Neural crest cell (in vitro differentiated cells): ENCODE measurements at places on chromosomes 1 and 21. TPM values are rescaled to one million over a fixed set of nuclear protein-coding genes. Genes with fewer than 3 reads are reported as not detected.

DNA sequence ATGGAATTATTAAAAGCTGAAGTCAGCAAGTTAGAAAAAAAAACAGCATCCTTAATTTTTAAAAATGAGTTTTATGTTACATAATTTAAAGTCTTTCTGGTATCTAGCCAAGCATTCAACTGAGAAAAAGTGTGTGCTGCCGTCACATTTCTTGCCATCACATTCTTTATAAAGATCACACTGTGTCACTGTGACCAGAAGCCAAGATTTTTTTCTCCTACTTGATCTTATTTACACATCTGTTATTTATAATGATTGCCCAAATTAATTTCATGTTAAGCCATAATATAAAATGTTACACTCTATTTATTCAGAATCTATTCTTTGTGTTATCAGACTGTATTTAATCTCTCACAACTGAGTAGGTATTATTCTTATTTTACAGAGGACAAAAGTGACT is 1603.7 kb downstream of the PLA2G4A start:
- H3K4me3 ChIP-seq = no peak overlapping the region
- H3K4me1 ChIP-seq = peaks cover 3% of the 10 kb centered on the region
- no peak overlapping the region for H3K27ac ChIP-seq
- no peaks in the 10 kb centered on the region for H3K36me3 ChIP-seq

DNA sequence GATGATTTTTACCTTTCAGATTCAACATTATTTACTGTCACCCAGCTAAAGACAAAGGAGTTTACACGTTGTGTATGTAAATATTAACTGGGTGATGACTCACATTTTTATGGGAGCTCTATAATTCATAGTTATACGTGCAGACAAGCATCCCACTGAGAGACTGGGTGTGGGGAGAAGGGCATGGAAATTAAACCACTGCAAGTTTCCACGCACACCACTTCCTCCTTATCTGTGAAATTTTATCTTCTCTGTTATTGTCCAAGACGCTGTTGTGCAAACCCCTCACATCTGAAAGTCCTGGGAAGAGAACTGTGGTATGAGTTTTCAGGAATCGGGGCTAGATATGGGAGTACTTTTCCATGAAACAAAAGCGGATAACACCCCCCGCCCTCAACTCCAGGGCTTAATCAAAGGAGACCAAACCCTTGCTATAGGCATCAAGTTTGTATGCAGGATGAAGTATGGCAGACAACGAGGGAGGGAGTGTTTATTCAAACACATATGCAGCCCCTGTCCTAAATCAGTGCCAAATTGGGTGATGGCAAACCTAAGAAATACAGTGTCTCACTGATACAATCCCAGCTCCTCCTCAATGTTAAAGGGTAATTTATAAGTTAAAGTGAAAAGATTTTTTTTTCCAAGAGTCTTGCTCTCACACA is 23.3 kb upstream of the DPT start:
- peaks cover 13% of the 10 kb centered on the region for H3K4me1 ChIP-seq
- no peak for DNase-seq
- H3K4me3 ChIP-seq = no peak overlapping the region
- peaks cover 4% of the 10 kb centered on the region for H3K27me3 ChIP-seq

GRCh38 chr21:34905218-34905537 is 143.9 kb downstream of the RUNX1 start:
- H3K4me3 ChIP-seq = no peak overlapping the region
- H3K36me3 ChIP-seq = no peaks in the 10 kb centered on the region
- H3K27me3 ChIP-seq = peaks cover 9% of the 10 kb centered on the region
- DNase-seq = no peak

DNA sequence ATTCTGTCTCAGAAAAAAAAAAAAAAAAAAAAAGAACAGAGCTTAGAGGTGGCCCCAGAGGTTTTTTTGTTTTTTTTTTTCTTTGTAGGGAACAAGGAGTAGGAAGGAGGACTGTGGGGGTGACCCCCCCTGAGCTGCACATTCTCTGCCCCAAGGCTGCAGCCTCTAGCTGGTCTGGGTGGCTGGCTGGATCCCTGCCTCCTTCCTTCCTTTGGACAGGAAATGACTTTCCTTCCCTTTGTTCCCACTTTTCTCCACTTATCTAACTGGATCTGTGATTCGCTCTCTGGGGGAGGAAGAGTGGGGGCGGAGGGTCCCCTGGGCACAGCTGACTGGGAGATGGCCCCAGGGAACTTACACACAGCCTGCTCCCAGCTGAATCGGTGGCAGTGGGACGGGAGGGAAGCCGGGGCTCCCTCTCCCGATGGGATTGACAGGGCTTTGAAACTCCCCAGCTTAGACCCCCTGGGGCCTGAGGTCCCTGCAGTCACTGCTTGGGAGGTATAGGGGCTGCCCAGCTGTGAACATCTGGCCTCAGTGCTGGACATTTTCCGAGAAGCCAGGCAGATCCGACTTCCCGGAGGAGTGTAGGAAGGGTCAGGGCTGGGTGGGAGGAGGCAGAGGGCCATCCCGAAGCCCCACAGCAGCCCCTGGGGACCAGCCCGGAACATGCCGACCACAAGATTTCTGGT is 2.1 kb downstream of the FBLIM1 start:
- H3K36me3 ChIP-seq = no peaks in the 10 kb centered on the region
- no peak for DNase-seq
- H3K27ac ChIP-seq = peak overlapping the region; percentile 89
- peak overlapping the region; percentile 83 for H3K4me3 ChIP-seq
- peaks cover 37% of the 10 kb centered on the region for H3K4me1 ChIP-seq

DNA sequence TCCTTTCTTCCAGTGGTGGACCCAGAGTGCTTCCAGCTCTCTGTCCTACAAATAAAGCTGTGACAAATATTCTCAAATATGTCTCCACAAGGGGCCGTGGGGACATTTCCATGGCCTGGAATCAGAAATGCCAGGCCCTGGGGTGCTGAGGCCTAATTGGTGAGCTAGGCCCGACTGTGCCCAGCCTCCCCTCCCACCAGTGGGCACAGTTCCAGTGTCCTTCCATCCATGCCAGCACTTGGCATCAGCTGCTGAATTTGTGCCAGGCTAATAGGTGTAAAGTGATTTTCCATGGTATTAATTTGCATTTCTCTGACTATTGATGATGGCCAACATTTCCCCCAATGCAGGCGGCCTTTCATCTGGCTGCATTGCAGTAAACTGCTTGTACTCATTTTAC is 48.5 kb upstream of the B3GALT5 start:
- no peaks in the 10 kb centered on the region for H3K36me3 ChIP-seq
- DNase-seq = no peak
- H3K27ac ChIP-seq = no peak overlapping the region
- H3K27me3 ChIP-seq = no peaks in the 10 kb centered on the region

- H3K27ac ChIP-seq = no peak overlapping the region
- H3K27me3 ChIP-seq = peaks cover 20% of the 10 kb centered on the region
- peaks cover 8% of the 10 kb centered on the region for H3K4me1 ChIP-seq
- no peak for DNase-seq
Observed at GRCh38 chr1:7103361-7103782, 318.1 kb downstream of the CAMTA1 start.

DNA sequence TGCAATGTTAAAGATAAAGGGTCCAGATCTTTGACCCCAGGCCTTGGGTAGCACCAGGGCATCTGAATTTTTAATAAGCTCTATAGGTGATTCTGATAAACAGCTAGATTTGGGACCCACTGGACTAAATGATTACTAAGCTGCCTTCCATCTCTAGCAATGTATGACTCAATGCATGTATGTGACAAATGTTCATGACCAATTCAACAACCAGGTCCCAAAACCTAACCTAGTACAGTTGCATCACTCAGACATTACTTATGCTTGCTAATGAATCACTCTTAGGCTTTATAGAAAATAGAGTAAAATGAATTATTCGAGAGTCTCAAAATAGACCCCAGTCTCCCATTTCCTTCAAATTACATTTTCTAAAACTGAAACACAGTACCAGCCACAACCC is 35.5 kb downstream of the RCAN1 start:
- no peak for DNase-seq
- no peak overlapping the region for H3K27ac ChIP-seq
- peaks cover 2% of the 10 kb centered on the region for H3K36me3 ChIP-seq
- H3K4me1 ChIP-seq = peaks cover 27% of the 10 kb centered on the region

DNA sequence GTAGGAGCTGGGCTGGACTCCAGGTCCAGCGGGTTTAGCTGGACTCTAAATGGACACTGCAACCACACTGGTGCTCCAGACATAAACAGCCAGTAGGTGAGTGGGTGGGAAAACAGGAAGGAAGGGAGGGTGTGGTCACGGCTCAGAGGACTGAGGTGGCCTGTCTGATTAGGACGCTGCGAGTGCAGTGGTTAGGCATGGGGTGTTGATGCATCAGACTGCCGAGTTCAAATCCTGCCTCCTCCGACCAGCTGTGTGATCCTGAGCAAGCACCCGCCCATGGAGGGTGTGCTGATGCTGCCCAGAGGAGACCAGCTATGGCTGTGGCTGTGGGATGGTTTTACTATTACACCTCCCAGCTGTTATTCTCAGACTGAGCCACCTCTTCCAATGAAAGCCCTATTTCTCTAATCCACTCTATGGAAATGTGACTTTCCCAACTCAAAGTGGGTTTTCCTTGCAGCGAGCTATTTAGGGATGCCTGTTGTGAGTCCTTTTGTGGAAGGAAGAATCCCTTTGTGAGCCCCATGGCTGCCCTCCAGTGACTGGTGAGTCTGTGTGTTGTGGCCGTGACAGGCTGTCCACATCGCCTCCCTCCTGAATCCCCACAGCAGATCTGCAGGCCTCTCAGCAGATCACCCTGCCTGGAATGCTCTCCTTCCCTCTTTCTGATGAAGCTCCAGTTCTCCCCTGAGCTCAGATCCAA is 56.6 kb upstream of the EDN2 start:
- DNase-seq = no peak
- H3K27me3 ChIP-seq = peaks cover 3% of the 10 kb centered on the region
- no peaks in the 10 kb centered on the region for H3K36me3 ChIP-seq
- H3K4me3 ChIP-seq = no peak overlapping the region
- H3K4me1 ChIP-seq = no peaks in the 10 kb centered on the region
- H3K27ac ChIP-seq = no peak overlapping the region

DNA sequence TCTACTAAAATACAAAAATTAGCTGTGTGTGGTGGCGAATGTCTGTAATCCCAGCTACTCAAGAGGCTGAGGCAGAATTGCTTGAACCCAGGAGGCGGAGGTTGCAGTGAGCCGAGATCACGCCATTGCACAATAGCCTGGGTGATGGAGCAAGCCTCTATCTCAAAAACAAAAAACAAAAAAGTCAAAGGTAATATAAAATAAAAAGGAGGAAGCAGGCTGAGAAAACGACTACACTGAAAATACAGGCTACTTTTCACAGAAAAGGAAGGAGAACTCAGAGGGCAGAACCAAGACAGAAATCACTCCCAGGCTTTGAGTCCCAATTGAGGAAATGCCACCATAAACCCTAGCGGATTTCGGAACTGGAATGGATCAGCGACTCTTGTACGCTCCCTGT is 5.9 kb upstream of the A3GALT2 start:
- no peak for DNase-seq
- no peaks in the 10 kb centered on the region for H3K4me1 ChIP-seq
- H3K27me3 ChIP-seq = no peaks in the 10 kb centered on the region

- H3K4me1 ChIP-seq = no peaks in the 10 kb centered on the region
- no peak for DNase-seq
- H3K27me3 ChIP-seq = no peaks in the 10 kb centered on the region
- H3K36me3 ChIP-seq = peaks cover 3% of the 10 kb centered on the region
- no peak overlapping the region for H3K4me3 ChIP-seq
Observed at GRCh38 chr1:220827445-220828178, 40.9 kb downstream of the MTARC1 start.

DNA sequence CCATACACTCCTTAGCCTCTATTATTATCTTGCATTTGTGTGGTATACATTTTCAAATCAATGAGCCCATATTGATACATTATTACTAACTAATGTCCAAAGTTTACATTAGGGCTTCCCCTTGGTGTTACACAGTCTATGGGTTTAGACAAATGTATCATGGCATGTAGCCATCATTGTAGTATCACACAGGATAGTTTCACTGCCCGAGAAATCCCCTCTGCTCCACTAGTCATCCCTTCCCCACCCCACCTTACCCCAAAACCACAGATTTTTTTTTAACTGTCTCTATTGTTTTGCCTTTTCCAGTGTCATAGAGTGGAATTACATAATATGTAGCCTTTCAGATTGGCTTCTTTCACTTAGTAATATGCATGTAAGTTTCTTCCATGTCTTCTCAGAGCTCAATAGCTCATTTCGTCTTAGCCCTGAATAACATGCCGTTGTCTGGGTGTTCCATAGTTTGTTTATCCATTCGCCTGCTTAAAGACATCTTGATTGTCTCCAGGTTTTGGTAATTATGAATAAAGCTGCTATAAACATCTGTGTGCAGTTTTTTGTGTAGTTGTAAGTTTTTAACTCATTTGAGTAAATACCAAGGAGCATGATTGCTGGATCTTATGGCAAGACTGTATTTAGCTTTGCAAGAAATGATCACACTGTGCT is 86.4 kb upstream of the LYST start:
- DNase-seq = no peak
- no peak overlapping the region for H3K4me3 ChIP-seq
- no peak overlapping the region for H3K27ac ChIP-seq
- H3K27me3 ChIP-seq = no peaks in the 10 kb centered on the region

WDR4 gene
- total RNA-seq = 36.0 and 38.0 TPM in 2 replicates

ADAMTS4 gene
- total RNA-seq = 4.6 and 4.8 TPM in 2 replicates

SOX13 gene
- 60.9 and 64.4 TPM in 2 replicates for total RNA-seq

SH3BGR gene
- 2.3 and 2.4 TPM in 2 replicates for total RNA-seq

AKR7A2 gene
- total RNA-seq = 70.4 and 75.7 TPM in 2 replicates

C1QTNF12 gene
- 0.66 and 0.79 TPM in 2 replicates for total RNA-seq

SPRR2G gene
- total RNA-seq = not detected in 2 replicates

DNASE2B gene
- not detected in 2 replicates for total RNA-seq

TMCC2 gene
- 14.9 and 16.1 TPM in 2 replicates for total RNA-seq

NGF gene
- total RNA-seq = not detected in 2 replicates
